ENCODE measurements at places on chromosomes 7 and 10. TPM values are rescaled to one million over a fixed set of nuclear protein-coding genes. Genes with fewer than 3 reads are reported as not detected.

DNA sequence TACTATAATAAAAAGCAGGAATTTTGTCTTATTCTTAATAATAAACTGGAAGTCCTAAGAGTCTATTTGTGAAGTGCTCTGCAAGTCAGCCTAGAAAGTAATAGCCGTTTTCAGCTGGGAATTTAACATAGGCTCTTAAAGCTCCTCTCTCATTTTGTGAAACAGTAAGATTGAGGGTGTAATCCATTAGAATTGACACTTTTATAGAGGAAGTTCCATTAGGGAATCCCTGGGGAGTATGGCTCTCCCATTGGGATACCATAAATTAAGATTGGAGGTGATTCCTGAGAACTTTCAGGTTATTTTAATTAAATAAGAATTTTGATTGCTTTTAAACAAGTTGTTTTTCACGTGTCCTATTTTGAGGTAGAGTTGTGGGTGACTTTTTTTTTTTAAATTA is 68.0 kb downstream of the EXOC4 start:
- DNase-seq, result no peak

The CLRN3 gene
- total RNA-seq, result 0.22 TPM

DNA sequence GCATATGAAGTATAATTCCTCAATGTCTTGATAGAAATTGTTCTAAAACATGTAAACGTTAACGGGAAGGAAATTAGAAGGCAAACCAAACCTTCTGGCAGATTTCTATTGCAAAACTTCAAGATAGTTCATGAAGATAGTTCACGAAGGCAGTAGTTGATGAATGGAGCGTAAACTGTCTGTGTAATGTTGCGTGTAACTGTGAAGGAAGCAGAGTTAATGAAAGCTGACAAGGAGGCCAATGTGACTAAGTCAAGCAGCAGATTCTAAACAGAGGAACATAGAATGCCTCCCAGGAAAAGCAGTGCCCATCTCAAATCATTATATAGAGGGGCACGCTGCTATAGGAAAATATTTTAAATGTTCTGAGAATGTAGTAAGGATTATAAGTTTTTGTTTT is 659.7 kb upstream of the IGFBP3 start:
- DNase-seq, result no peak

DNA sequence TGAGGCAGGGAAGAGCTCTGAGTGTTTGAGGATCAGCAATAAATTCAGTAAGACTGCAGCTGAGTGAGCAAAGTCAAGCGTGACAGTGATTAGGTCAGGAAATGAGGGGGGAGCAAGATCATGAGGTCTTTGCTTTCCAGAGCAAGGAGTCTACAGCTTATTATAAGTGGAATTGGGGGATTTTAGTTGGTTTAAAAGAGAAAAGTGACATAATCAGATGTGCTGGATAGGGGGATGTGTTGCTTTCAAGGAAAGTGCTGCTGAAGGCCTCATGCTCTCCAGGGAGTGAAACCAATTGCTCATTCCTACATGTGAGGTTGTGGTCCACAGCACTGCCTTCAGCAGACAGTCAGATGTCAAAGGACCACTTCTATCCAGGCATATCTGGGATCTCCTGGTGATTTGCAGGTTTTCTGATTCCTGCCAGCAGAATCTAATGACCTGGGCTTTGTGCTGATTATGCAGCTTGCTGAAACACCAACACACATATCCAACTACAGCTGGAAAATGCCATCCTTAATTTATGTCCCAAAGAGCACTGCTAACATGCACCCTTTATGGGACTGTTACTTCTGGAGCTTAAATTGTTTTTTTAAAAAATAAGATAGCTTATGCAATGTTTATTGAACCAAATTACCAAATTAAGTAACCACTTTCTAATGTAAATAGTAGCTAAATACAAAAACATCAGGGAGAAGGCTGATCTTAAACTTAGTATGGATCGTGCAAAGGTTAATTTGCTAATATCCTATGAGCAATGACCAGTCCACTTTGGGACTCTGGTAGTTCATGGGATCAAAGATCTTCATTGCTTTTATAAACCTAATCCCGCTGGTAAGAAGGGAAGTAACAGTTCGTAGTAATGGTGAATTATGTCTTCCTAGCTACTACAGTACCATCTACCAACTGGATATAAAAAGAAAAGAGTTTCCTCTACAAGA is 607.6 kb downstream of the KCNMA1 start:
- peak; percentile 20 for DNase-seq

GRCh38 chr10:69733791-69734261 is 67.9 kb upstream of the COL13A1 start:
- DNase-seq, result no peak

DNA sequence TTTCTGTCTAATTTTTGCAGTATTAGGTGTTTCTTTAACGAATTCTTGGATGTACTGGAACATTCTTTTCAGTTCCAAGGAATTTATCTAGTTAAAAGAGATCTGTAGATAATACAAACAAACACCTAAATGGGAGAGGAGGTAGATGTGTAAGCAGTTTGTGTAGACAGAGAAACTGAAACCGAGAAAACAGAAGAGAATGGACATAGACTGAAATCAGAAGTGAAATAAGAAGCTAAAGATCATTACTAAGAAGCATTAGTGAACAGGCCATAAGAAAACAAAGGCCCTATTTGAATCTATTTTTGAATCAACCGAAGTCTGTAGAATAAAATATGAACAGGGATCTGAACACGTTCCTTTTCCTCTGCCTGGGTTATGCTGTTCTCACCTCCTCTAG is 26.5 kb upstream of the TMEM229A start:
- DNase-seq, result no peak

GRCh38 chr7:84331616-84332015 is 137.0 kb upstream of the SEMA3A start:
- no peak for DNase-seq
